Testis (tissue), 5 donors: ENCODE measurements at places on chromosomes 2 and 18.

GRCh38 chr2:28364610-28365009 is 28.0 kb upstream of the FOSL2 start:
- DNase-seq: no peak

GRCh38 chr18:8552151-8552550 is 57.1 kb upstream of the RAB12 start:
- DNase-seq: no peak

DNA sequence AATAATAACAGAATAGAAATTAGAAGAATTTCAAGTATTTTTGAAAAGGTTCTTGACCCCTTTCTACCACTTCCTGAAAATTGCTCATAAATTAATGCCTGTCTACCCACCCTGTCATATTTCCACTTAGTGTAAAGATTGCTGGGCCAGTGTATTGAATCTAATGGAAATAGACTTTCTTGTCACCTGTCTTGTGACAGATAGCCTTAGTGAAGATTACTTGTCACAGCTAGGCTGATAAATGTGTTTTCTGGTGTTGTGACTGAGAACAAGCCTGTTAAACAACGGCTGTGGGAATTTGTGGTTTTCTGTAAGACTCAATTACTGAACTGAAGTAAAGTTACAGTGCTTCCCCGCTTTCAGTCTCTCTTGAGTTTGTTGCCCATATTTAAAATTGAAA is 37.0 kb downstream of the PIK3C3 start:
- DNase-seq: no peak

- DNase-seq: no peak
Measured at GRCh38 chr2:29012211-29012681, 31.1 kb downstream of the TOGARAM2 start.

DNA sequence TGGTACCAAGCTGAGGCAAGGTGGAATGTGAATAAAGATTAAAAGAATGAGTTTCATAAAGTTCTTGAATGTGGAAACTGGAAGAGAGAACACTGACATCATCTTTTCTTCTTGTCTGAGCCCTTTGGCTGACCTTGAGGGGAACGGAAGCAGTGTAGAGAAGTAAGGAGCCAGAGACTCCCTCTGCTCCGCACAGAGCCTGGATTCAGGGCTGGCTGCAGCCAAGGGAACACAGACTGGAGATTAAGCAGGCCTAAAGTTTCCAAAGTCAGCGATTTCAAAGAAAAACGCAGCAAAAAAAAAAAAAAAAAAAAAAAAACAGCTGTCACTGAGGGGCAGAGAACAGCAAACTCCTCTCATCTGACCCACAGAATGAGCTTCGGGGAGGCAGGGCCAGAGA is 19.3 kb upstream of the ALK start:
- DNase-seq: peak; percentile 77
